ENCODE measurements at places on chromosomes 16 and 17.

GRCh38 chr17:48282303-48282702 is 147.7 kb downstream of the SKAP1 start:
- DNase-seq, result no peak

GRCh38 chr17:72024457-72024856 is 96.4 kb upstream of the SOX9 start:
- DNase-seq, result no peak

GRCh38 chr17:77408284-77408683 is 267.5 kb downstream of the SEC14L1 start:
- no peak for DNase-seq

DNA sequence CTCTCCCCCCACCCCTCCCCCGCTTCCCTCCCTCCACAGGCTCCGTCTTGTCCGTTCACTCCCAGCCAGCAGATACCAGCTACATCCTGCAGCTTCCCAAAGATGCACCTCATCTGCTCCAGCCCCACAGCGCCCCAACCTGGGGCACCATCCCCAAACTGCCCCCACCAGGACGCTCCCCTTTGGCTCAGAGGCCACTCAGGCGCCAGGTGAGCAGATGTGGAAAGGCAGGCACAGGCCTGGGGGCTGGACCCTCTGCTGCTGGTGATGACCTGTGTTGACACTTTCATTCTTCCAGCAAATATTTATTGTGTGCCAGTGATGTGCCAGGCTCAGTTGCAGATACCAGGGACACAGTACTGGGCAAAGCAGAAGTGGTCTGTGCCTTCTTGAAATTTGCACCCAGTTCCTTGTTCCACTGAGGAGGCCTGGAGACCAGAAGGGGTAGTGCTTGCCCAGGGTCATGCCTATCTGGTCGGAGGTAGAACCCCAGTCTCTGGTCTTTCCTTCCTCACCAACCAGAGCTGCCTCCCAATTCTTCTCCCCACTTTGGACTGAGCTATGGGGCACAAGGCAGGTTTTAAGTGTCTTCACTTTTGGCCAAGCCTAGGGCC is 10.3 kb upstream of the ABCC3 start:
- DNase-seq, result no peak

- no peak for DNase-seq
These were observed 32.4 kb upstream of the NF1 start for GRCh38 chr17:31062346-31062745.

DNA sequence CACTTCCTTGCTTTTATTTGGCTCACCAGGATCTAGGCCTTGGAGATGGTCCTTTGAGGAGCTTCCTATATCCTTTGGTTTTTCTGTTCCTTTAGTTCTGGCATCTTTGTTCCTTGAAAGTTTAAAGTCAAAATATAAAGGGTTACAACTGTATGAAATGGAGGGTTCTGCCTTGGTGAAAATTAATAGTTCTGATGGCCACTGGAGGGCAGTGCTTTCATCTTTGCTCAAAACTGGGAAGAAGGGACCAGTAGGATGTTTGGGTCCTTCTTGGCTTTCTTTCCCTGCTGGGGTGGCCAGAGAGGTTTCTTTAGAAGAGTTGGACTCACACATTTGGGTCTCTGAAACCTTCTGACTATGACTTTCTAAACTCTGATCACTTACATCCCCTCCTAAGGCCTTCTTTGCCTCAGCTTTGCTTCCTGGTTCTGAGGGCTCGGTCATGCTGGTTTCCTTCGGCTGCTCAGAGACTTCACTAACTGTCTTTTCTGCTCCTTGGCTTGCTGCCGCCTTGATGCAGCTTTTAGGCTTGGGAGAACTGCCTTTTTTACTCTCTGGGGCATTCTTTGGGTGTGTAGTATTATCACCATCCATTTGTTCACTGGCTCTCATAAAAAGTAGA is 10.9 kb upstream of the ITGA2B start:
- no peak for DNase-seq

- DNase-seq, result no peak
These were observed 12.4 kb upstream of the SUPT4H1 start for GRCh38 chr17:58364270-58364942.

GRCh38 chr16:57264381-57264780 is 19.3 kb downstream of the ARL2BP start:
- DNase-seq, result no peak

- no peak for DNase-seq
These were observed 6.8 kb downstream of the CRISPLD2 start for GRCh38 chr16:84826558-84826941.

GRCh38 chr17:28716740-28717577 is 709 bp downstream of the RAB34 start:
- no peak for DNase-seq

DNA sequence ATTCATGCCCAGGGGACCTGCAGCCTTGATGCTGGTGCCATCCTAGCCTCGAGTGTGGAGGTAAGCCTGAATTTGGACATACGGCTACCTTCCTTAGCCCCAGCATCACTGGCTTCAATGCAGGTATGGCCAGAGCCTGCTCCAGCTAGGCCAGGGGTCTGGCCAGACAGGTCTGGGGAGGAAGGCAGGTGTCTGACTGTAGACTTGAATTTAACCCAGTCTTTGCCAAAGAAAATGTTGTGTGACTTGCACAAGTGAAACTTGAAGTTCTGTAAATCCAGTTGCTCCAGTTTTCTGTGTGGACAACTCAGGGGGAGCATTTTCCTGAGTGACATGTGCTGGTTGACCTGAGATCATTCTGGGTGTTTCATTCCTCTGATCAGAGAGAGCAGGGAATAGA is 32.8 kb downstream of the TMEM238L start:
- DNase-seq, result no peak
